ENCODE measurements at places on chromosomes 5 and 9.
A peak's percentile ranks its signal among the peaks of the same experiment; 100 is the strongest.

GRCh38 chr9:38027714-38028113 lies 41.3 kb downstream of the SHB start:
- DNase-seq, result no peak

DNA sequence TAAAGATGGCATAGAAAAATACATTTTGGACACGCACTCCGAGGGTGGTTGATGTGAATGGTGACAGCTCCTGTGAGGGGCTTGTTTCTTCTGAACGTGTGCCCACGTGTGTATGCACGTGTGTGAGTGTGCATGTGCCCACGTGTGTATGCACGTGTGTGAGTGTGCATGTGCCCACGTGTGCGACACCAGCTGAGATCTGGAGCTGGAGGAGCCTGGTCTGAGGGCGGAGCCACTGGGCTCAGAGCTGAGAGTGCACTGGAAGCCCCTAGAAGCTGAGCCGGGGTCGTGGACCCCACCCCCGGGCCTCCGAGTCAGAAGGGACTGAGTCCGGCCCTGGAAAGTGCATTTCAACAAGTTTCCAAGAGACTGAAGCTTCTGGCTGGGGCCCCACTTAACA lies 282.5 kb upstream of the IRX4 start:
- no peak for DNase-seq

DNA sequence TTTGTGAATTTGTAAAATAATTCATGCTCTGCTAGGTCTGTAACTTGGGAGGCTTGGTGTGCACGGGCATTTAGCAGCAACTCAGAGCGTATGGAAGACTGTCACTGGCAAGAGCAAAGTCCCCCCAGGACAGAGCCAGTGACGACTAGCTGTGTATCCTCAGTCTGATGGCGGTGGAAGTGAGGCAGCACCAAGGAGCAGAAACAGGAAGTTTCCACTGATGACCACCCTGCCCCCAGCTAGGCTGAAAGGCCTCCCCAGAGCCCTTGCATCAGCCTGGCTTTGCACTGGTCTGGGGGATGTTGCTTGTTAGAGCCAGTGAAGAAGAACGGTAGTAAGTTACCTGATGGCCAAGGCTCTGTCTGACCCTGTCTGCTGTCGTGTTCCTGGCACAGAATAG lies 66.8 kb upstream of the ABL1 start:
- peak; percentile 79 for DNase-seq

DNA sequence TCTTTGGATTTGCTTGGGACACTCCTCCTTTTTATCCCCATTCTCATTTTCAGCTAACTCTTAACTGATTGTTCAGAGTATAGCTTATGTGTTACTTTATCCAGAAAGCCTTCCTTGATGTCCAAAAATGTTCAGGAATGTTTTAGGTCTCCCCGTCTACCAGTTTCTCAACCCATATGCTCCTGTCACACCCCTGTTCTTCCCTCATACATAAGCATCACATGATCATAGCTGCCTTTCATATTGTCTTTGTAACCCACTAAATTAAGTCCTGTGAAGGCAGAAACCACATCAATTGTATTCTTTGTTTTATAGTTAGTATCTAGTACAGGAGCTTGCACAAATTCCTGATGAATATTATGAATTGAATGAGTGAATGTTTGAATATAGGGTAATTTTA lies 321.9 kb upstream of the ACTBL2 start:
- DNase-seq, result no peak
